SJSA1 (cell line): ENCODE measurements at places on chromosomes 4 and X.

GRCh38 chrX:20499763-20500162 is 233.1 kb upstream of the RPS6KA3 start:
- no peak for DNase-seq

DNA sequence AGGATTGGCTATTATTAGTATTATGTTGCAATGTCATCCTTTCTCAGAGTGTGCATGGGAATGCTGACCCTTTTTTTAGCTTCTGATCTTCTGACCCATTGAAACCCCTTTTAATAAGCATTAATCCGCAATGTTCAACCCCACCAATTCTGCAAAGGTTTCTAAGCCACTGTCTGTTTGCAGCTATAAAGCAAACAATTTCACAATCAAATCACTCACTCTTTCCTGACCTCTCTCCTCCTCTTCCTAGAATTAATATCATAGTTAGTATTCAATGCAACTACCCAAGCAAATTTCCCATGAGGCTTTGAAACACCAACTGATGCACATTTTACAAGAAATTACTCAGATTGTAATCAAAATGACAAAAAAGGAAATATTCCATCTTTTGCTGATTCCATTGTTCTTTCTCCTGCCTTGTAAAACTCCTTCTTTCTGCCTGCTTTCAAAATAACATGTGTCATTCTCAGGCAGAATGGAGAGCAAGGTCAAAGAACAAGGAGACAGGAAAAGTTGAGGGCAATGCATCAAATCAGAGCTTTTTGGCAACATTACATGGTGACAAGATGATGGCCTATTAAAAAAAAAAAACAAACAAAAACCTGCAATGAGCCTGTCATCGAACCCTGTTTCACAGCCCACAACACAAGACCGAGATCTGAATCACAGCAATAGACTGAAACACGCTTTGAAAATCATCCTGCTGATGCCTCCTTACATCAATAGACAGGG is 253.2 kb upstream of the AR start:
- no peak for DNase-seq

GRCh38 chr4:138222046-138222445 is 20.1 kb downstream of the SLC7A11 start:
- peak; percentile 84 for DNase-seq

DNA sequence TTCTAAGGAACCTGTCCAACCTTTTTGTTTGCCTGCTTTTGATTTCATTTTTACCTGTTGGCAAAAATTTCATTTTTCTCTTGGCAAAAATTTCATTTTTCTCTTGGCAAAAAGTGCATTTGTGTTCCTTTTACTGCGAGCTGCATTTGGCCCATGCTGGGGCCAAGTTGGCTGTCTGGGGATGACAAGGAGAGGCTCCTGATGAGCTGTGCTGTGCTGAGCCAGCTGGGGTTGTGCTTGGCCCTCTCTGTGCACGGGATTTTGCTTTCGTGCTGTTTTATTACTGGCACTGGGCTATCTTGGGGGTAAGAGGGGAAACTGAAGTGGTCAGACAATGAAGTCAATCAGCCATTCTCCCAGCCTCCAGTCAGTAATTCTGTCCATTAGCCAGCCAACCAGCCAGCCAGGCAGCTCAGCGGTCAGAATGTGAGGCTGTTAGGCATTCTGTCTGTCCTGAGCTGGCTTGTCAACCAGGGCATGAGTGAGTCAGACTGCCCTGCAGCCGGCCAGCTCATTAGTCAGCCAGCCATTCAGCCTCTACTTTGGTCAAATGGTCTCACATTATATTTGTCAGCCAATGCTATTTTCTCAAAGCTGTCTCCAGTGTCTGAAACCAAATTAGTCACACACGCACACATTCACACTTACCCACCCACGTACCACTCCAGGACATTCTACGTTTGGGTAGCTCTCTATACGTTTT is 56.9 kb upstream of the PRPS1 start:
- peak; percentile 66 for DNase-seq

DNA sequence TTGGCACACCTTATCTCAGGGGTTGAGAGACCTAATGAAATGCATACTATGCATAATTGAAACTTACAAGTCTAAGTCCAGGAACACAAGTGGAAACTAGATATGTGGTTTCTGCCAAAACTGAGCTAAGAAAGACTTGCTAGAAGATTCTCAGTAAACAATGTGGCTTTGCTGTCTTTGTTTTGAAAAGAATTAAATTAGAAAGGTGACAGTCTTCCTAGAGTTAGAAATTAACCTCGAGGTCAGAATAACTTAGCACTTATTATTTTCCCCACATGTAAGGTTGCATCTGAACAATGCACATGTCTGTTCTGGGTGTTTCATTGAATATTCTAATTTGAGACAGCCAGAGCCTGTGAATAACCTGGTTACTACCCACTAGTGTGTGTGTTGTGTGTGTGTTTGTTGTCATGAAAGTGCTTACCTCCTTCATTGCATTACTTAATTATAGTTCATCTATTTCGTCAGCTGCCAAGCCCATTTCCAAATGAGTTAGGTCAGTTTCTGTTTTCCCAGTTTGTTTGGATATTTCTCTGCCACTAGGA is 1.5 kb downstream of the EREG start:
- no peak for DNase-seq

GRCh38 chr4:178271386-178271785 is 829.1 kb upstream of the AGA start:
- DNase-seq: no peak

GRCh38 chr4:2599304-2599654 is 62.8 kb downstream of the FAM193A start:
- no peak for DNase-seq

GRCh38 chrX:119374736-119375135 is 24.4 kb upstream of the SLC25A43 start:
- DNase-seq: peak; percentile 44

- DNase-seq: no peak
Measured at GRCh38 chr4:99821918-99822503, 5.4 kb downstream of the DAPP1 start.

GRCh38 chr4:39032218-39033085 is at the start of gene TMEM156:
Gene TMEM156 (minus strand): TSS chr4:39032409. CDS start chr4:39032313, 96 bp downstream.
- DNase-seq: no peak

DNA sequence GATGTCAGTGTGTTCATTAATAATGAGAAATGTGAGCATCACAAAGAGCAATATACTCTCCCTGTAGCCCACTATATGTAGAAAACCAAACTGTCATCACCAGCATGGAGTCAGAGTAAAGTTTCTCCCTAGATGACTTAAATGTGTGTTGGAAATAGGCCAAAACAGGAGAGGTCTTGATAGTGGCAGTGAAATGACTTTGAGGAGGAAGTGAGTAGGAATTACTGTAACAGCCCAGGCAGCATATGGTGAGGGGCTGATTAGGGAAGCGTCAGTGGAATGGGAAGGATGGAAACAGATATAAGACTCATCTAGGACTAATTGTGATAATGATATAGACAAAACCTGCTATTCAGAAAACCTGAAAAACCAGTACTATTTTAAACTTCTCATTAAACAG is 83.9 kb downstream of the ATXN3L start:
- no peak for DNase-seq

- no peak for DNase-seq
Measured at GRCh38 chrX:20463296-20464075, 196.8 kb upstream of the RPS6KA3 start.

DNA sequence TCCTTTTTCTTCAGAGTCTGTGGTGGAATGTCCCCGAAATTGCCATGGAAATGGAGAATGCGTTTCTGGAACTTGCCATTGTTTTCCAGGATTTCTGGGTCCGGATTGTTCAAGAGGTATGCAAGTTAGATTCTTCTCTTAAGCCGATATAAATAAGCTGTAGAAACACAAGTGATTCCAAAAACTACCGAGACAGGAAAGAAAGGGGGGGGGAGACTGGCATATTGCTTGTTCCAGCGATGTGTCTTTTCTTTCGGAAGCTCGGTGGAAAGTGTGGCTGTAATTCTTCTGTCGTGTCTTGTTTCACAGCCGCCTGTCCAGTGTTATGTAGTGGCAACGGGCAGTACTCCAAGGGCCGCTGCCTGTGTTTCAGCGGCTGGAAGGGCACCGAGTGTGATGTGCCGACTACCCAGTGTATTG is 236.9 kb downstream of the DCTD start:
- peak; percentile 46 for DNase-seq

DNA sequence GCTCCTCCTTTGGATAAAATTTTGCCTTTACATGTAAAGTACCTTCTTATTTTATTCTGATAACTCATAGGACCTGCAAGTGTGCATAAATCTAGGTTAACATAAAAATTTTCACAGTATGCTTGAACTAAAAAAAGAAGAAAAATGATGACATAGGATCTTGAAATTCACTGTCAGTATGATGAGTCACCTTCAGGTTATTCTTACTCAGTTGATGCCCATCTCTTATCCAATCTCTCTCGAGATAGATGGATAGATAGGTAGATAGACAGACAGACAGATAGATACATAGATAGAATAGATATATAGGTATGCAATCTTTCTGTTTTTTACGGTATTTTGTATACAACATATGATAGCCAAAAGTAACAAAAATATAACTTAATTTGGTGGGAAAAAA is 485.5 kb downstream of the NAF1 start:
- no peak for DNase-seq

DNA sequence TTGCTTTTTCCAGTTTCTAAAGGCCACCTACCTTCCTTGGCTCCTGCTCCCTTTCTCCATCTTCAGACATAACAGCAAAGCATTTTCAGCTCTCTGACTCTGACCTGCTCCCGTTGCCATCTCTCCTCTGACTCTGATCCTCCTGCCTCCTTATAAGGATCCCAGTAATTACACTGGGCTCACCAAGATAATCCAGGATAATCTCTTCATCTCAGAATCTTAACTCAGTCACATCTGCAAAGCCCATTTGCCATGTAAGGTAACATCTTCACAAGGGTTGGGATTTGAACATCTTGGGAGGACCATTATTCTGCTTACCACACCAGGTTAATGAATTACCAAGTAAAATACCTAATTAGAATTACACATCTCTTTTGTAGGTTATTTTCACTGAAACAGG is 41.3 kb upstream of the MAGED1 start:
- DNase-seq: no peak

GRCh38 chr4:155612074-155612473 is 54.6 kb upstream of the GUCY1A1 start:
- DNase-seq: no peak

DNA sequence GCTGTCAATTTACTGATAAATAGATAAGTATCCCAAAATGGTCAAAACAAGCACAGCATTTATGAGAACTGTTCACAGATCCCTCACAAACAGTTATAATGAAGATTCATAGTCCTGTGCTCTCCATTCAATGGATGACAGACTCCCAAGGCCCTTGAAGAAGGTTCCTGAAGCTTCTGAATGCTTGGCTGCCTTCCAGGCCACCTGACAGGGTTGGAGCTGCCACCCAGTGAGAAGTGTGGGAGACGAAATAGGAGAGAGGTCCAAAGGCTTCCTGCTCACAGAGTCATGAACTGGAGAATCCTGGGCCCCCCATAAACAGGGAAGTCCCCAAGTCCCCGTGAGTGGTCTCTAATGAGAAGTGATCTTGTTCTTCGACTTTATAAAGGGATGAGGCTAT is 26.0 kb upstream of the ANXA3 start:
- DNase-seq: no peak

DNA sequence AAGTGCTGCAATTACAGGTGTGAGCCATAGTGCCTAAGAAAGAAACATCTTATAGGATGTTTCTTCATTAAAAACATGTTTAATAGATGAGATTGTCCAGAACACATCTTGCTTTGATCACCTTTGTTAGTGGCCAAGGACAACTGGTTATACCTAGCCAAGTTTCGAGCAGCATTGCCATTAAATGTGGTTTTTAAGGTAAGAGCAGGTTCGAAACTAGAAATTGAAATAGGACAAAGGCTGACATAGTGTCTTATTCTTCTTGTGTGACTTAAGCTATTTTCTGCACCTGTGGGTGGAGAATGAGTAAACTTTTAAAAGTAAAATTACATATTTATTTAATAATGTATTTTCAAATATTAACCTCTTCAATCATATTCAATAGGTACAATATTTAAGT is 59.0 kb downstream of the RBPJ start:
- no peak for DNase-seq

DNA sequence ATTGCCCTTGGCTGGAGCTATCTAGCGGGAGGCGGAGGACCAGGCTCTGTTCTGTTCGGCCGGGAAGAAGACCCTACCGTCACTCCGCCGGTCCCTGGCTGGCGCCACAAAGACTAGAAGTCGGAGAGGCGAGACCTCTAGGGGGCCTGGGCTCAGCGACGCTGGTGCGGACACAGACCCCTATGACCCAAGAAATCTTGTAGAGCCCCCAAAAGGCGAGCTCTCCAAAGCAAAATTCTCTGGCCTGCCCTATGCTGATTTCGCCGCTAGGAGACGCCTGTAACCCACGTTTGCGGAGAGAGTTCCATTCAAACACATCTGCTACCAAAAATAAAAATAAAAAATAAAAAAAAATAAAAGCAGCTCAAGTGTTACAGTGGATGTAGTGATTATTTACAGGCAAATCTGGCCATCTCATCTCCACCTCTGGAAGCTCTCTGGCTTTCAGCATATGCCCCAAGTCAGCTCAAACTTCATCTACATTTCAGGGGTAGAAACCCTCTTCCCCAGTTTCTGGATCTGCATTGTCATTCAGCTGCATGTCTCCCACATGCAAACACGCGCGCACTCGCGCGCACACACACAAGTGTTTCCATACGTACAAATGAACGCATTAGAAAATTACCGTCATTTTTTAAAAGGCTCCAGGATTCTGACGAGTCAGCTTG is 2.4 kb upstream of the PCDH10 start:
- DNase-seq: no peak

- DNase-seq: peak; percentile 17
Measured at GRCh38 chr4:6472008-6472386, 417 bp downstream of the PPP2R2C start.

- no peak for DNase-seq
Measured at GRCh38 chr4:116469582-116469981, 615.8 kb downstream of the TRAM1L1 start.

GRCh38 chrX:65925592-65925991 is 114.3 kb downstream of the VSIG4 start:
- DNase-seq: no peak

GRCh38 chrX:13741695-13742094 is 7.1 kb downstream of the OFD1 start:
- no peak for DNase-seq

GRCh38 chr4:16187455-16187854 is 38.8 kb downstream of the TAPT1 start:
- no peak for DNase-seq

DNA sequence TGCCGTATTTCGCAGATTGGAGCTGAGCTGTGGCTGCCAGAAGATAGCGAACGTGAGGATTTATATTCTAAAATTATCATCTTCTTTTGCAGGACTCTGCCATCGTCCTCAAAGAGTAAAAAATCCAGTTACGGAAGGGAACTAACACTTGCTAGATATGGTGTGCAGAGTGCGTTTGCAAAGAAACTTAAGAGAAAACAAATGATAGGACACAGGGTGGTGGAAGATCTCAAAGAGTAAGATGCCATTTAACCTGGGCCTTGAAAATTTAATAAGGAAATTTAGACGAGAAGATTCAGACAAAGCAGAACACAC is 566 bp downstream of the LARP7 start:
- no peak for DNase-seq

GRCh38 chr4:151690876-151691275 is 69.9 kb downstream of the GATB start:
- no peak for DNase-seq

GRCh38 chrX:86436116-86436515 is 287.9 kb downstream of the DACH2 start:
- DNase-seq: no peak
